Thymus (tissue), 14 donors: ENCODE measurements at places on chromosomes 7 and 10. TPM values are rescaled to one million over a fixed set of nuclear protein-coding genes. Genes with fewer than 3 reads are reported as not detected.

- no peak overlapping the region for H3K27ac ChIP-seq
- no peaks in the 10 kb centered on the region for H3K4me1 ChIP-seq
Observed at GRCh38 chr10:68155615-68156210, 46.4 kb downstream of the MYPN start.

- no peak overlapping the region for H3K27ac ChIP-seq
- no peaks in the 10 kb centered on the region for H3K36me3 ChIP-seq
Observed at GRCh38 chr7:25007668-25008067, 27.7 kb upstream of the OSBPL3 start.

DNA sequence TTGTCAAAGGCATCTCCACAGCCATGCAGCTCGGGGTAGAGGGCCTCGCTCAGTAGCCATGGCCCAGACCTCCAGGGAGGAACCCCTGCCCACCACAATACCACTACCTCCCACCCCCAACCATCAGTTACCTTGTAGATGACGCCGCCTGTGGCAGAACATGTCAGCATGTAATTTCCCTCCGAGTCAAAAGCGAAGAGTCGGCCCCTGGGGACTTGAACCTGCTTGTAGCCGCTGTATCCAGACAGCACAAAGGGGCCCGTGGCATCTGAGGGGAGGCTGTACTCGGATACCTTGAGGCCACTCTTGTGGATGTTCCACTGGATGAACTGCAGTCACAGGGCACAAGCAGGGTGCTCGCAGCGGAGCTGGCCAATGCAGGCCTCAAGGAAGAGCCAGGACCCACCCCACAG, 16.3 kb upstream of the CYREN start:
- H3K4me3 ChIP-seq: no peak overlapping the region
- H3K27ac ChIP-seq: no peak overlapping the region
- no peaks in the 10 kb centered on the region for H3K27me3 ChIP-seq
- peaks cover 57% of the 10 kb centered on the region for H3K36me3 ChIP-seq
- H3K4me1 ChIP-seq: no peaks in the 10 kb centered on the region
- no peak for DNase-seq

DNA sequence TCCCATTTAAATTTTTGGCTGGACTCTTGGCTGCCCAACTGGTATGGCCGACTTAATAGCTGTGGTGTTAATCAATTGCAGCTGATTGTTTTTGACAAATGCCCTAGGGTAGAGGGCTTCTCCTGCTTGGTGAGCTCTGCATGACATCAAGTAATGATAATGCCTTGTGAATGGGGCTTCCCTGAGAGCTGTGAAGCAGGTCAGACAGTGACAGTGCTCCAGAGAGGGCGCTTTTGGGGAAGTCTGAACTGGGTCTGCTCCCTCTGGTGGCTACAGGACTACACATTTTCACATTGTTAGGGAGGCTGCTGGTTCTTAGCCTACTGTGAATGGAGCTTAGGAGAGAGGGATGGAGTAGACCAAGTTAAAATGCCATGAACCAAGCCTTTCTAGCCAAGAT, 98.8 kb downstream of the SDK1 start:
- no peaks in the 10 kb centered on the region for H3K4me1 ChIP-seq
- no peak overlapping the region for H3K27ac ChIP-seq
- DNase-seq: no peak
- H3K4me3 ChIP-seq: no peak overlapping the region
- H3K36me3 ChIP-seq: no peaks in the 10 kb centered on the region

- H3K27me3 ChIP-seq: peaks cover 17% of the 10 kb centered on the region
- H3K4me3 ChIP-seq: no peak overlapping the region
- no peak overlapping the region for H3K27ac ChIP-seq
Observed at GRCh38 chr10:71389768-71390460, 6.8 kb upstream of the CDH23 start.

DNA sequence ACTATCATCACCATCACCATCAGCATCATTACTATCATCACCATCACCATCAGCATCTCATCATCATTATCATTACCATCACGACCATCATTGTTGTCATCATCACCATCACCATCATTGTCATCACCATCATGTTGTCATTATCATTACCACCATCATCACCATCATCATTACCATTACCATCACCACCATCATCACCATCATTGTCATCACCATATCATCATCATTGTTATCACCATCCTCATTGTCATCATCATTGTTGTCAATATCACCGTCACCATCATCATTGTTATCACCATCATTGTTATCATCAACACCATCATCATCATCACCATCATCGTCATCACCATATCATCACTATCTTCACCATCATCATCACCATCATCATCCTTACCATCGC, 124.3 kb downstream of the PTPRN2 start:
- H3K27ac ChIP-seq: no peak overlapping the region
- no peaks in the 10 kb centered on the region for H3K36me3 ChIP-seq
- no peaks in the 10 kb centered on the region for H3K4me1 ChIP-seq
- no peak overlapping the region for H3K4me3 ChIP-seq

- no peak overlapping the region for H3K27ac ChIP-seq
- H3K4me3 ChIP-seq: no peak overlapping the region
- DNase-seq: no peak
- no peaks in the 10 kb centered on the region for H3K27me3 ChIP-seq
- H3K4me1 ChIP-seq: no peaks in the 10 kb centered on the region
Observed at GRCh38 chr10:131169146-131169545, 142.4 kb downstream of the TCERG1L start.

DNA sequence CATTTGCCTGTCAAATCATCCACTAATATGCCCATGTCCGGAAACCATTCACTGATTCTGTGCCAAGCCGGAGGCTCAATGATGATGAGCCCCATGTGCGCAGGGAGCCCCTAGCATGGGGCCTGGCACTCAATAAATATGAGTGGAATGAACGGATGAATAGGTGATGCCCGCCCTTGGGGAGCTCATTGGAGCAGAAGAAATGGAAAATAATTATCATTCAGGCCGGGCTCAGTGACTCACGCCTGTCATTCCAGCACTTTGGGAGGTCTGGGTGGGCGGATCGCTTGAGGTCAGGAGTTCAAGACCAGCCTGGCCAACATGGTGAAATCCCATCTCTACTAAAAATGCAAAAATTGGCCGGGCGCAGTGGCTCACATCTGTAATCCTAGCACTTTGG, 11.0 kb downstream of the RHBDD2 start:
- H3K4me1 ChIP-seq: peaks cover 2% of the 10 kb centered on the region
- no peak for DNase-seq
- H3K4me3 ChIP-seq: no peak overlapping the region
- no peaks in the 10 kb centered on the region for H3K27me3 ChIP-seq
- H3K36me3 ChIP-seq: peaks cover 37% of the 10 kb centered on the region
- H3K27ac ChIP-seq: no peak overlapping the region

Gene NCF1
- 5.7 TPM for total RNA-seq

- DNase-seq: no peak
- H3K36me3 ChIP-seq: no peaks in the 10 kb centered on the region
- H3K4me1 ChIP-seq: no peaks in the 10 kb centered on the region
- no peaks in the 10 kb centered on the region for H3K27me3 ChIP-seq
Observed at GRCh38 chr7:131747658-131748232, 191.3 kb upstream of the PODXL start.

GRCh38 chr7:55188590-55189138, 169.8 kb downstream of the EGFR start:
- H3K36me3 ChIP-seq: no peaks in the 10 kb centered on the region
- DNase-seq: no peak
- no peaks in the 10 kb centered on the region for H3K4me1 ChIP-seq
- H3K27me3 ChIP-seq: peaks cover 2% of the 10 kb centered on the region
- no peak overlapping the region for H3K27ac ChIP-seq

GRCh38 chr10:94107191-94107590, 113.5 kb downstream of the PLCE1 start:
- H3K36me3 ChIP-seq: no peaks in the 10 kb centered on the region
- H3K4me1 ChIP-seq: no peaks in the 10 kb centered on the region

Gene ELFN1
- 2.6 TPM for total RNA-seq

Gene GBX1
- total RNA-seq: not detected

DNA sequence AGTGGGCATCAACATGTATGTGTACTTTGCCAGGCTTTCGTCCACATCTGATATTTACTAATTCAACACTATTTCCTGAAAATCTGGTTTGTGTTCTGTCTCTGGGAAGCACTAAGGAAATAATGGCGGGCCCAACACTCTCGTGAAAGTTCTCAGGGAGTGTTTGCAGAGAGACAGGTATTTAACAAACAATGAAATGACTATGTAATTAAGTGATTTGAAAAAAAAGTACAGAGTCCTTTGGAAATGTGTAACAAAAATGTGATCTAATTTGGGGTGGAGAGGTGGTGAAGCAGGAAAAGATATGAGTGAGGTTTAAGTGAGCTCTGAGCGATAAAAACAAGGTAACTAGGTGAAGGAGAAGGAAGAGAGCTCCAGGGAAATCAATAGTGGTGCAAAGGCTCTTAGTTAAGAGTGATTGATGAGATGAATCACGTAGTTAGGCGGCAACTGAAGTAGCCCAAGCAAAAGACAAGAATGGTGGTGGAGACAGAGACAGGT, 95.3 kb upstream of the DNAJB12 start:
- no peak overlapping the region for H3K27ac ChIP-seq
- H3K27me3 ChIP-seq: no peaks in the 10 kb centered on the region
- no peaks in the 10 kb centered on the region for H3K36me3 ChIP-seq
- H3K4me1 ChIP-seq: no peaks in the 10 kb centered on the region

DNA sequence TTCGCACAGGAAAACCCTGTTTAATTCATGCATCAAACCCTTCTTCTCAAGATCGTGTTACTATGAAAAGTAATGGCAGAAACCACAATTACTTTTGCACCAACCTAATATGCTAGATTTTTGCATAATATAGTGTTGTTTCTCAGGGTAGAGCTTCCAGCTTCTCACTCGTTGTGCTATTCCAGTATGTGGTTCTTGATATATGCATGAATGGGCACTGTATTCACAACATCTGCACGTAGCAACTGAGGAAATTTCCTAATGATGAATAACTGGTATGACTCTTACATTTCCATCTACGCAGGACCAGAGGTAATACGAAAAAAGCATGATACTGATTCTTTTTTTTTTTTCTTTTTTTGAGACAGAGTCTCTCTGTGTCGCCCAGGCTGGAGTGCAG, 326.6 kb upstream of the GALNT17 start:
- no peak overlapping the region for H3K27ac ChIP-seq
- no peaks in the 10 kb centered on the region for H3K27me3 ChIP-seq
- DNase-seq: no peak
- no peaks in the 10 kb centered on the region for H3K4me1 ChIP-seq
- H3K4me3 ChIP-seq: no peak overlapping the region
- H3K36me3 ChIP-seq: no peaks in the 10 kb centered on the region

Gene GAD2
- under 0.01 TPM for total RNA-seq

DNA sequence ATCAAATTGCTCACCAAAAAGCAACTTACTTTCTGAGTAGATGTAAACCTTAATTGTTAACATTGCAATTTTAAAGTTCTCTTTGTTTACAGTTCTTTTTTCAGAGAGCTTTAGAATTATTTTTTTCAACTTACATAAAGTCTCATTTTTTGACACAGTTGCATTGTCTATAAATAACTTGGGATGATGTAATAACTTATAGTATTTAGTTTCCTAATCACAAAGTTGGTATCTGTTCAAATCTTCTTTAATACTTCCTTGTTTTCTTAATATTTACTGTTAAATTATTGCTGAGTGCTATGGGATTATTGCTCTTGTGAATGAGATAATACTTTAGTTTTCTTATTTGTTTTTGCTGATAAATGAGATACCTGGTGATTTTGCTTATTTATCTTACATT, 18.9 kb upstream of the SUV39H2 start:
- H3K4me3 ChIP-seq: no peak overlapping the region
- H3K4me1 ChIP-seq: no peaks in the 10 kb centered on the region
- H3K36me3 ChIP-seq: peaks cover 31% of the 10 kb centered on the region
- no peaks in the 10 kb centered on the region for H3K27me3 ChIP-seq
- H3K27ac ChIP-seq: no peak overlapping the region

DNA sequence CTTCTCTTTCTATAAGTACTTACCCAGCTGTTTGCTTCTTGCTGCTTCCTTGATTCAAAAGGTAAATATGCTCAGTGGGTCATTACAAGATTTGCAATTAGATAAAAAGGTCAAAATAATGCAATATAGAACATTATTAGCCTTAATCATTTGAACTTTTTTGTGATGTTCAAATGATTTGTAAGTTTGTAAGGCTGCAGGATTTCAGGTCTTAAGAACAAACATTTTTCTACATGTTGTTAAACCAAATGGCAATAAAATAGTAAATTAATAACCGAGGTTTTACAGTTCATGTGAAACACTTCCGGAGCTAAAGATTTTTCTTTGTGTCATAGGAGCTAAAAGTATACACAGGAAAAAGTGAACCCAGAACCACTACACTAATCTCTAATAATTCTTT, 16.2 kb upstream of the SCIN start:
- H3K36me3 ChIP-seq: no peaks in the 10 kb centered on the region
- no peaks in the 10 kb centered on the region for H3K4me1 ChIP-seq

Gene ACBD7
- 11.9 TPM for total RNA-seq

Gene HOXA1
- 0.28 TPM for total RNA-seq

DNA sequence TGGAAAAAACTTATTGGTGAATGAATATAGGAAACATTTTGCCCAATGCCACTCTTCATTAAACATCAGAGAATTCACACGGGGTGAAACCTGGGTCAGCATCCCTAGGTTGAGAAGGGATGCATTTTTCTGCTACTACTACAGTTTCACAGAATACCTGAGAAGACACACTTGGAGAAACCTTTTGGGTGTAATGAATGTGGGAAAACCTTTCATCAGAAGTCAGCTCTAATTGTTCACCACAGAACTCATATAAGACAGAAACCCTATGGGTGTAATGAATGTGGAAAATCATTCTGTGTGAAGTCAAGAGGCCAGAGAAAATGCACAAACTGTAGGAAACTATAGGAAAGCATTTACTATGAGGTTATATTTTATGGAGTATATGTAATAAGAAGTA, 24.9 kb downstream of the ZNF37A start:
- H3K4me3 ChIP-seq: no peak overlapping the region
- H3K27me3 ChIP-seq: no peaks in the 10 kb centered on the region
- H3K27ac ChIP-seq: no peak overlapping the region
- H3K36me3 ChIP-seq: peaks cover 25% of the 10 kb centered on the region
- H3K4me1 ChIP-seq: no peaks in the 10 kb centered on the region

GRCh38 chr7:135744938-135745702, 3.5 kb downstream of the FAM180A start:
- no peak overlapping the region for H3K4me3 ChIP-seq
- no peaks in the 10 kb centered on the region for H3K4me1 ChIP-seq
- H3K36me3 ChIP-seq: no peaks in the 10 kb centered on the region
- H3K27ac ChIP-seq: no peak overlapping the region
- no peaks in the 10 kb centered on the region for H3K27me3 ChIP-seq
- DNase-seq: no peak

GRCh38 chr10:126301701-126302475, 86.4 kb downstream of the ADAM12 start:
- no peak overlapping the region for H3K27ac ChIP-seq
- DNase-seq: no peak
- no peaks in the 10 kb centered on the region for H3K36me3 ChIP-seq

Gene DNAJC12
- total RNA-seq: 4.4 TPM

DNA sequence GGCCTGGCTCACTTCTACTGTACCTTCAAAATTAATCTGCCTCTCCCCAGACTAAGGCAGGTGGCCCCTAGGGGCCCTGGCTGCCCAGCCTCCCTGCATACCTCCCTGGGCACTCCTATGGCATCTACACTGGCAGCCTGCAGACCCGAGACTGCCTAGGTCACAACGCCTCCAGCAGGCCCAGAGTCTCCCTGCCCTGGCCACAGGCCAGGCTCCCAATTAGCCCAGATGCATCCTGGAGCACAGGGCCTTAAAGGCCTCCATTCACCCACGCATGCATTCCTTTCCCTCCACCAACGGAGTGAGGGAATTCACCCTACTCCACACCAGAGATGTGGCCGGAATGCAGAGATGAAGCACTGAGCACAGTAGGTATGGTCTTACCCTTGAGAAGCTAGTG, 1.9 kb downstream of the CHAT start:
- H3K4me3 ChIP-seq: no peak overlapping the region
- no peak overlapping the region for H3K27ac ChIP-seq
- H3K27me3 ChIP-seq: peaks cover 96% of the 10 kb centered on the region
- no peaks in the 10 kb centered on the region for H3K36me3 ChIP-seq
- DNase-seq: no peak
